CD4-positive, alpha-beta memory T cell (primary cell): ENCODE measurements at places on chromosomes 11 and 22. TPM values are rescaled to one million over a fixed set of nuclear protein-coding genes. Genes with fewer than 3 reads are reported as not detected.

DNA sequence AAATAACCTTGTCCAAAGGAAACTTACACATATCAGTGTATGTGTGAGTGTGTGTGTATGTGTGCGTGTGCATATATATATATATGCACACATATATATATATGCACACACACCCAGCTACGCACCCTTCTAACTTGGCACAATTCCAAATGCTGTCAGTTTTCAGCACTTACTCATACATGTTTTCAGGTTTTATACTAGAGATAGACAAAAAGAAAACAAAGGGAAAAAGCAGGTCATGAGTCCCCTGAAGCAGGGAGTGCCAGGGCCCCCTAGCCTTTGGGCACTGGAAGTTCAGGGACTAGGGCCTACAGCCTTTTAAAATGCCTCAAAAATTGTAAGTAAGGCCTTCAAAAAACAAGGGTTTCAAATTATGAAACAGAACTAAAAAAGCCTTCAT is 265.4 kb downstream of the CADM1 start:
- DNase-seq = no peak

Gene SSTR3
- total RNA-seq = 9.3 TPM

Gene SAMM50
- total RNA-seq = 33.3 TPM

Gene STIM1
- 87.4 TPM for total RNA-seq

Gene F2
- total RNA-seq = not detected
